Naive B cell (primary cell): ENCODE measurements at places on chromosomes 7 and 10.
A peak's percentile ranks its signal among the peaks of the same experiment; 100 is the strongest.

DNA sequence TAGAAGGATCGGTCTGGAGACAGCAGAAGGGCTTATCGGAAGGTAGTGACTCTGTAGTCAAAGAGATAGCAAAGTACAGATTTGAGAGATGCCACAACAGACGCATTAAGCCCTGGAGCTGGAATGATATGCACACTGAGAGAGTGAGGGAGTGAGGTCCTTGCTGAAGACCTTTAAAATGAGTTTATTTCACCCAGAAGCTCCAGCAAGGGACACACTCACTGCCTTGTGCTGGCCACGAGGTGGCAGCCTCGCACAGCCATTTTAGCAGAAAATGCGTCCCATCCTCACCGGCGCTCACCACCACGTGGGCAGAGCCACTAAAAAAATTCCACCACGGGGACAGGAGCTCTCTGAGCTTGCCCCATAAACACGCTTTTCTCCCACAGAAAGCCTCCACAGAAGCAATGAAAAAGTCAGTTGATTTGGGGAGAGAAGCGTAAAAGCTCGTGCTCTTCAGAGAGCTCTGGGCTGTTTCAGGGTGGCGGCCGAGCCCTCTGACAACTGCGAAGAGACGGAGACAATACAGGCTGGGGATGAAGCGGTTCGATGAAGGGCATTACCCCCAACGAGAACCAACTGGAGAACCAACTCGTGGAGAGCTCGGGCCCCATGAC is 163.0 kb upstream of the KLF14 start:
- DNase-seq: peak; percentile 53

DNA sequence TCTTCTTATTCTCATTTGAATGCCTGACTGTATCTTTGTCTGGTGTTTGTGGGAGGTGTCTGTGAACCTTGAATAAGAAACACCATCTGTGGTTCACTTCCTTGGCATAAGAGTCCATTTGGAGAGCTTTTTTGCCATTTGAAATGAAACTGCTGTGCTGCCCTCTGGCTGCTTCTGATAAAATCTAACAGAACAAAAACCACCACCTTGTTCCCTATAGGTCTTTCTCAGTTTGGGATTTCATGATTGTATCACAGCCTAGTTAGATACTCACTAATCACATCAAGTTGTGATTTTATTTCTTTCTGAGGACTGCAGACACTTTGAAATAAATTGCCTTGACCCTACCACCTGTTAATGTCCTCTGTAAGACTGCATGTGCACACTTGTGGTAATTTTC is 102.7 kb upstream of the FAM13C start:
- no peak for DNase-seq

DNA sequence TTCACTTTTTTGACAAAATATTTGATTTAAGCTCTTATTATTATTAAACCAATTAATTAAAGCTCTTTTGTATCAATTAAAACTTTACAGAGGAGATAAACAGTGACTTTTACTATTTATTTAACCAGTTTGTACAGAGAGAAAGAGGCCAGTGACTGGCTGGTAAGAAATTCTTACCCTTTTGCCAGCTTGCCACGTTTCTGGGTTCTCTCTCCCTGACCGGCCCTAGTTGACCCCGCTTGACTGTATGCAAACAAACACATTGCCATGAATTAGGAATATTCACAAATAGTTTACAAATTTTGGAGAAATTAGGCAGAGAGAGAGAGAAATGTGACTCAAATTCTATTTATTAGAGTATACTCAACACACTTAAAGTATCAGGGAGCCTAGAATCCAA is 36.2 kb downstream of the NPVF start:
- no peak for DNase-seq

GRCh38 chr7:149430192-149430591 is 30.7 kb downstream of the ZNF777 start:
- DNase-seq: no peak

GRCh38 chr7:91566402-91566732 is 302.1 kb downstream of the FZD1 start:
- no peak for DNase-seq

GRCh38 chr10:11097686-11098085 is 80.0 kb downstream of the CELF2 start:
- DNase-seq: no peak

DNA sequence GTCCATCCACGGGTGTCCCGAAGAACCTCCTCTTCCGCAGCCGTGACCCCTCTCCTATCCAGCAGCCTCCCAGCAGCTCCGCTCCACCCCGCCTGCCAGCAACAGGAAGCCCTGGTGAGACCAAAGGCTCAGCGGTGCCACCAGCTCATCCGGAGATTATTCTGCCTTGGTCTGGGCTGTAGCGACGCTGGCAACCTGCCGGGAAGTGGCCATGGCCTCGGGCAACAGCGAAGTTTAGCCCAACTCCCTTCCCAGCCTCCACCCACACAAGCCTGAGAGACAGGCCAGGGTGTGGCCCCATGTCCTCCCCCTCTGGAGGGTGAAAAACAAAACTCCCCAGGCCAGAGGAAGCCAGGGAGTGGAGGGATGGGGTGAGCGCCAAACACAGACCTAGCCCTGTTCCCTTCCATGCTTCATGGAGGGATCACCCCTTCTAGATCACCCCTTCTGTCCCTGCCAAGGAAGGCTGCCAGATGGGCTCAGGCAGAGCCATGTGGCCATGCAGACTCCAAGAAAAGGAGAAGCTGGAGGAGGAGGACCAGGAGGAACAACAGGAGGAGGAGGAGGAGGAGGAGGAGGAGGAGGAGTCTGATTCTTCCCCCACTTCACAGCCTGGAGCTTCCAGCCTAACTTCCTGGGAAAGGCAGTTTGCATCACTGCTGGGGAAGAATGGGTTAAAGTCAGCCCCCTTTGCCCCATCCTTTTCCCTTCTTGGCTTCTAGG is 918 bp downstream of the CALHM2 start:
- DNase-seq: no peak

DNA sequence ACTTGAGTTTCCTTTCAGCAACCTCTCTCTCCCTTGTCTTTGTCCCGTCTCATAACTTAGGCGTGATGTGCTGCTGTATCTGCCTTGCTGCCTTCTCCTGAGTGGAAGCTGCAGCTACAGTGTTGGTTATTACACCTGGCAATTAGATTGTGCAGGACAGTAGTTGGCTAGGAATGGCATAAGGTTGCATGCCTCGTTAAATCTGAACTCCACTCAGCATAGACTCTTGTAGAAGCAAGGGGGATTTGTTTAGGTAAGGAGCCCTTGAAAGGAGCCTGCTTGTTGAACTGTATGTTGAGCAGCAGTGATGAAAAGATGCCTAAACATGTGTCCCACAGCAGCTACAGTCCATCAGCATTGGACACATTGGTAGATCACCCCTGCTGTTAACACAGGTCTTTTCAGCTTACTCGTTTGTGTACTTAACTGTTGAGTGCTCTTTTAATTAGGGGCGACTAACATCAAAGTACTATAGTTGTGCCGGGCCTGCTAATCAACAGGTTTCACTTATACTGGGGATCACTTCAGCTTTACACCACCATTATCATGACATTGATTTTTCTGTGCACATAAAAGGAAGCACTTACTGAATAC is 225.0 kb downstream of the AUTS2 start:
- no peak for DNase-seq

DNA sequence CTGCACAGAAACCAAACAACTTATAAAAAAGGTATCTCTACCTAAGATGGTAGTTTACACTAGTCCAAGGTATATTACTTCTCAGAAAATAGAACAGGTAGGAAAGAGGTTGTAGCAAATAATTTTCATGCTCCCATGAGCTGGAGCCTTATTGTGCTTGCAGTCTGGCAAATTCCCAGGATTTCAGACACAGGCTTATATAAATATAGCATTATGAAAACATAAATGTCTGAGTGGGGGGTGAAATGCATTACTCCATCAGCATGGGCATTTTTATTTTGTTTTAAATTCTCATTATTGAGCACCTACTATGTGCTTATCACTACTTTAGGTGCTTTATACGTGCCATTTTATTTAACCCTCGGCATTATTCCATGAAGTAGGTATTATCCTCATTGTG is 83.0 kb upstream of the PHYHIPL start:
- no peak for DNase-seq

DNA sequence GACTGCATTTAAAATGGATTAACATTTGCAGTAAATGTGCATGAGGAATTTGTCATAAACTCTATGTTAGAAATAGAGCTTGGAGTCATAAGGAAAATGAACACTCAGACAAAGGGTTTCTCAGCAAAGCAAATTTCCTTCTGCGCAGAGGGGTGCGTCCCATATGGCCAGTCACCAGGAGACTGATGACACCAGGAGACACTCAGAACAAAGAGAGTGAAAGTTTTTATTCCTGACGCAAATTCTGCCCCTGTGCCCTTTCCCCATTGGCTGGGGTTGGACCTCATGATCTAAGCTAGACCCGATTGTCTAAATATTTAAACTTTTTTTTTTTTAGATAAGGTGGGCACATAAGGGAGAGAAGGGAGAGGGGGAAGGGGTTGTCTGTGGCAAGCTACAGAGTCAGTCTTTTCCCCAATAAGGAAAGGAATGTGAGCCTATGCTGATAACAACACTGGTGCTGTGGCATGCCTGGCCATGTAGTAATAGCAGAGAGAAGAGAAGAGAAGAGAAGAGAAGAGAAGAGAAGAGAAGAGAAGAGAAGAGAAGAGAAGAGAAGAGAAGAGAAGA is 202.0 kb downstream of the POM121L12 start:
- no peak for DNase-seq

- peak; percentile 33 for DNase-seq
Observed at GRCh38 chr10:14564268-14564744, 210.4 kb downstream of the FAM107B start.

DNA sequence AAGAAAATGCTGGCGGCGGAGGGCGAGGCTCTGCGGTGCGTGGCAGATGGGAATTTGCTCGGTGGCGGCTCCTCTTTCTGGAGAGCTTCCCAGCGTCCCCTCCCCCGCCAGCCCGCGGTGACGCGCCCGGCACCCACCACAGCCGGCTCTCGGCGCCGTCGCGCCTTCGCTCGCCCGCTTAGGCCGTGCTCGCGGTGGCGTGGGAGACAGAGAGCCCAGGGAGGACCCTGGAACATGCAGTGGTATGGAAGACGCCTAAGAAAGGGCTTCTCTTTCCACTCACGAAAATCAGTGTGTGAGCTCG is 576 bp upstream of the CSGALNACT2 start:
- no peak for DNase-seq

DNA sequence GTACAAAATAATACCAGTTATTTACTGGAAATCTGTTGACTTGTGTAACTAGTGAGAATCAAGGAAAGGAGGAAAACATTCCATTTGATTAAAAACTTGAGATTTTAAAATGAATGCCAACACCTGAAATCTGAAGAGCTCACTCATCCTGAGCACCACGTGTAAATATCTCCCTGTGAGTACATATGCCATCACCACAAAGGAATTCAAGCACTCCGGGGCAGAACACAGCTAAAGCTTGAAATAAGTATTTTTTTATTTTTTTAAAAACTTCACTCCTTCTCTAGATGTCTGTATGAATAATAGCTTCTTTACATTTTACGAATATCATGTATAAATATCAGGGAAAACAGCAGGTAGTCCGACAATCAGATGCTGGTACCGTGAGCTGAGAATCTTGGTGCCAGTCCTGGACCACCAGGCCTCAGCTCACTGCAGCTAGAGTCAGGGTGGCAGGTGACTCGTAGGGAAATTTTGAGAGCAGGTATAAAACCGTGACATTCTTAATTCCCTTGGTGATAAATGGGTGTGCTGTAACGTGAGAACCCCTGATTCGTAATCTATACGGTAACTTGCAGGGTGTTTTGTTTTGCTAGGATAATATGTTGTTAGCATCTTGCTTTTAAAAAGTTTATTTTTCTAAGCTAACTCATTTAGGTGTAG is 12.7 kb downstream of the LMTK2 start:
- no peak for DNase-seq

- DNase-seq: no peak
Observed at GRCh38 chr7:17696422-17696821, 243.9 kb downstream of the SNX13 start.

DNA sequence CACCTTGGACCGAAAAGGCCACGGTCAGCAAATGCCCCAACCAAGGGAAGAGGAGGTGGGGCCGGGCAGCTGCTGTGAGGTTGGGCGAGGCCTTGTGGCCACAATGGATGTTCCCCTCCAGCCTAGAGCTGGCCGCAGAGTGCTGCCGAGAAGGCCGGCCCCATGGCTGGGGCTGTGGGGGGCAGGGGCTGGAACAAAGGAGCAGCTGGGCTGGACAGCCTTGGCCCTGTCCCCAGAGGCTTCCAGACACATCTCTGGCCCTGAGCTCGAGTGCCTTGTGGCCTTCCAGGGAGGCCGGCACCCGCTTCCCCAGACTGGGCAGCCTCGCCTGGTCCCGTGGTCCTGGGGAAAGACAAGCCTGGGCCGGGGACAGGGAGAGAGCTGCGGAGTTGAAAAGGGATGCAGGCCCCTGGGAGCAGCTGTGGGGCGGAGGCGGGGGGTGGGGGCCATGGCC is 88.0 kb downstream of the PDGFA start:
- no peak for DNase-seq

GRCh38 chr7:6623589-6624245 is 8.3 kb downstream of the ZNF853 start:
- peak; percentile 42 for DNase-seq

GRCh38 chr10:58275261-58275660 is 6.3 kb downstream of the CISD1 start:
- DNase-seq: no peak

GRCh38 chr7:4683043-4683883 is 1.2 kb downstream of the FOXK1 start:
- peak; percentile 2 for DNase-seq
